ENCODE measurements at places on chromosomes 13 and 19.

DNA sequence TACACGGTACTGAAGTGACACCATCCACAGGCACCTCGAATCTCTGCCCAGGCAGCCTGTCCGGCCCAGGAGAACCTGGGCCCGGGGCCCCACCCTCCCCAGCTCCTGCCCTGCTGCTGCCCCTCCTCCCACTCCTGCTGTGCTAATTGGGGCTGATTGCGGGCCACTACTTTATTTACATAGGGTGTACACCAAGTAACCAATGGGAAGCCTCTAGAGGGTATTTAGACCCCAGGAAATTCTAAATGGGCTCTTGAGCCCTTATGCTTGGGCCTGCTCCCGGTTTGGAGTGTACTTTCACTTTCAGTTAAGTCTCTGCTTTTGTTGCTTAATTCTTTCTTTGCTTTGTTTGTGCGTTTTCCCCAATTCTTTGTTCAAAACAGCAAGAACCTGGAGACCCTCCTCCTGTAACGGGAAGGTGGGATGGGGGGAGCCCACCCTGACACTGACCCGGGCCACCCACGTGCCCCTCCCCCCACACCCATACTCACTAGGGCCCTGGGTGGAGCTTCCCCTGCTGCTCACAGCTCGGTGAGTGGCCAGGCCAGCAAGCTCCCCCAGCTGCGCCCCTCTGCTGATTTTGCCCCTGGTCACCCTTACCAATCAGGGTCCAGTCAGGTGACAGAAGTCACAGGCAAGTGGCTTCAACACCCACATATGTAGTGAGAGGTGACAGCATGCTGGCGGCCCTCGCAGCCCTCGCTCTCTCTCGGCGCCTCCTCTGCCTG, 9.4 kb downstream of the SCGB2B2 start:
- no peak for DNase-seq

- no peak for DNase-seq
Measured at GRCh38 chr19:6073858-6074708, 36.2 kb downstream of the RFX2 start.

- DNase-seq = no peak
Measured at GRCh38 chr13:34620074-34620850, 321.8 kb upstream of the NBEA start.

- DNase-seq = no peak
Measured at GRCh38 chr13:33846303-33847062, 28.5 kb downstream of the RFC3 start.

DNA sequence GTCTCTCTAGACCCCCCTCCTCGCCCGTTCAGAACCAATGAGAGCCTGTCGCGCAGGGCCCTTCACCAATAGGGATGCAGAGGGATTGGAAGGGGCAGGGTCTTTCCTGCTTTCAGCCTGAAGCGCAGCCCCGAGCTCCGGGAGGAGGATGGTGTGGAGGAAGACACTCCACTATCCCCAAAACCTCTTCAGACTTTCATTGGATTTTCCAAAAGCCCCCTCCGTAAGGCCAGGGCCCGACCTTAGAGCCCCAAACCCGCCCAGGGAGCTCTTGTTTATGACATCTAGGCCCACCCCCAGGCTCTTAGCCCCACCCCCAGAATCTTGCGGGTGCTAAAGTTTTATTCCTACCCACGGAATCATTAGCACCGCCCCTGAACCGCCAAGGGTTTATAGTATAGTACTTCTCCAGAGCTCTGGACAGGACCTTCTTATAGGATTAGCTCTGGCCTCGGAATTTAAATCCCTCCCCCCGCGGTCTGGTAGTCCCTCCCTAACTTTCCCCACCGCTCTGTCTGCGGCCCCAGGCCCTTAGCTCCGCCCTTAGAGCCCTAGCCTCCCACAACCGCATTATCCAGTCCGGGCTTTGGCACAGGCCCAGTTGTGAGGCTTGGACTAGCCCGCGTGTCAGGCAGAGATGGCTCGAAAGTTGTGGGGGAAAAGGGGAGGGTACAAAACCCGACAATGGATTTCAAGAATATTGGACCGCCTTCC, 6.6 kb upstream of the EML2 start:
- peak; percentile 71 for DNase-seq

GRCh38 chr13:62482351-62482750, 1066.7 kb upstream of the PCDH20 start:
- no peak for DNase-seq

GRCh38 chr19:47020992-47021496, 1.4 kb downstream of the NPAS1 start:
- no peak for DNase-seq

GRCh38 chr19:4149518-4150288, 3.7 kb upstream of the CREB3L3 start:
- DNase-seq = no peak

- DNase-seq = no peak
Measured at GRCh38 chr13:46171217-46171616, 10.8 kb downstream of the LCP1 start.

DNA sequence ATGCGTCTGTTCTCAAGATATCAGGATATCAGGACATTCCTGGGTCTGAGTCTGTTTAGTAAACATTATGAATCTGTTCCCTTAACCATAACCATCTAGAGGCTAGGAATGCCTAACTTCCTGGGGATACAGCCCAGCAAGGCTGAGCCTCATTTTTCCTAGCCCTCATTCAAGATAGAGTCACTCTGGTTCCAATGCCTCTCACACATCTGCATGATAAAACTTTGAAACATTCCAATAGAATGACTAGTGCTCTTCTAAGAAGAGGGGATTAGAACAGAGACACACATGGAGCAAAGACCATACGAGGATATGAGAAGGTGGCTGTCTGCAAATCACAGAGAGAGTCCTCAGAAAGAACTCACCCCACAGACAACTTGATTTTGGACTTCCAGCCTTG, 20.6 kb upstream of the CABP5 start:
- no peak for DNase-seq

DNA sequence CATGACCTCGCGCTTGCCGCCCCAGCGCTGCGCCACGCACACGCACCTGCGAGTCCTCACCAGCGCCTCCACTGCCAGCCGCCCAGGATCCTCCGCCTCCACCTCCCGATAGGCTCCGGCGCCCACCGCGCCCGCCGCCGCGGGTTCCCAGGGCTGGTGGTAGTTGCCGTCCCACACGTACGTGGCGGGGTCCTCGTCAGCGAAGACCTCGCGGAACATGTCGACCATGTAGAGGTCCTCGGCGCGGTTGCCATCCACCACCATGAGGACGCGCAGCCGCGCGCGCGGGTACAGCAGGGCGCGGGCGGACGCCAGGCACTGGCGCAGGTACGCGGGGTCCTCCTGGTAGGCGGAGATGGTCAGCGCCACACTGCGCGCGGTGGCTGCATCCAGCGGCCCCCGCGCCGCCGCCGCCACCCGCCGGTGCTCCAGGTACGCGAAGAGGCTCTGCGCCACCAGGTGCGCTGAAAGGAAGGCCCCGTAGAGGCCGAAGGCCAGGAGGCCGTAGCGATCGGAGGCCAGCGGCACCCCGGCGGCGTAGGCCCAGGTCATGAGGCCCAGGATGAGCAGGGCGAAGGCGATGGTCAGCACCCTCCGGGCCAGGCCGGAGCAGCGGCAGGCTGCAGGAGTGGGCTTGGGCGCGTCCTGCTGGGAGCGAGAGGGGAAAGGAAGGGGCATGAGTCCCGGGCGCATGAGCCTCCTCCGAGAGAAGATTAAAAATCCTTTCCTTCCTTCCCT, 4.4 kb downstream of the HAS1 start:
- no peak for DNase-seq

GRCh38 chr13:19089315-19089714, 92.3 kb downstream of the TUBA3C start:
- DNase-seq = no peak

GRCh38 chr13:85828094-85828684, 29.0 kb upstream of the SLITRK6 start:
- no peak for DNase-seq

Measured in amniotic stem cell (primary cell).